ENCODE measurements at places on chromosomes 3 and 15. TPM values are rescaled to one million over a fixed set of nuclear protein-coding genes. Genes with fewer than 3 reads are reported as not detected.
A peak's percentile ranks its signal among the peaks of the same experiment; 100 is the strongest.

- DNase-seq, result peak; percentile 95
These were observed 12.0 kb downstream of the FSTL1 start for GRCh38 chr3:120438665-120439370.

The CLASP2 gene
- 47.6 TPM for total RNA-seq

The SAMD7 gene
- not detected for total RNA-seq

The LZTFL1 gene
- total RNA-seq, result 5.8 TPM

- no peak for DNase-seq
These were observed 62.8 kb upstream of the PROK2 start for GRCh38 chr3:71847794-71848193.

DNA sequence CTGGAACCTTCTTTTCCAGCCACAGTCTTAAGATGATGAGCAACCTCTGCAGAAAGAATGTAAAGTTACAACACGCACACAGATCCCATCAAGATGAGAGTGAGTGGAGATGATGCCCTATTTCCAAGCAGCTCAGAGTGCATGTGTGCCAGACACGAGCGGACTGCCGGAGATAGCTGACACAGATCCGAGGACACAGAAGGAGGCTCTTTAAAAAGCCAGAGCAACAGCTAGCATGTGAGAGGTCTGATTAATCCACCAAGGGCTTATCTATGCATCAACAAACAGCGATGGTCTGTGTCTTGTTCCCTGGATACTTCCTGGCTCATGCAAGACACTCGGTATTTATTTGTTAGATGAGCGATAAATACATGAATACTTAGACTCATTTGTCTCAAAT is 128.6 kb upstream of the DLG1 start:
- DNase-seq, result no peak

GRCh38 chr3:38640661-38641452 is 8.6 kb downstream of the SCN5A start:
- DNase-seq, result no peak

The GP5 gene
- total RNA-seq, result under 0.01 TPM

DNA sequence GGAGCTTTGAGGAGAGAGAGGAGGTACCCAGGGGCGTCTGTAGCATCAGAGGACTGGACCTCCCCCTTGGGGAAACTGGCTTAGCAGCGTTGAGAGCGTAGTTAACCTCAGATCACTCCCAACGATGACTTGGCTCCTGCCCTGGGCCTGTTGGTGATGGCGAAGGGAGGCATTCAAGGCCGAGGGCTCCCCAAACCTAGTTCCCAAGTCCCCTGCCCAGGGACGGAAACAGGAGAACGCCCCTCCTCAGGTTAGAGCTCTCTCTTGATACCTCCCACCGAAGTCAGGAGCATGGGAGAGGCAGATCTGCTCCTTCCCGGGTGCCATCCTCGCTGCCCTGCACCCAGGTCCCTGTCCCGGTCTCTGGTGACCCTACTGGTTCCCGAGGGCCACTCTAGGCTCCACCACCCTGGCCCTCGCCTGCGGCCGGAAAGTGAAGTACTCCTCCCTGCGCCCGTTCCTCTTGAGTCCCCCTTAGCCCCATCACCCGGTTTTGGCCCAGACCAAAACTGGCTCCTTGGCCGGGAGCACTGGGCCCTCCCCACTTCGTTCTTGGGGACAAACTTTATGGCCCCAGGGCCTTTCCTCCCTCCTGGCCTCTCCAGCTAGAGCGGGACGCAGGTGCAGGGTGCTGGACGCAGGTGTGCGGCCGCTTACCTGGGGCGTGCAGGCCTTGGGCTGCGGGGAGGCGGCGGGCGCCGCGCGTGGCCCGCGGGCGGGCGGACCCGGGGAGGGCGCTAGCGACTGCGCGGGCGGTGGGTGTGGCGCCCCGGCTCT is 2.6 kb upstream of the SKOR1 start:
- DNase-seq, result no peak

DNA sequence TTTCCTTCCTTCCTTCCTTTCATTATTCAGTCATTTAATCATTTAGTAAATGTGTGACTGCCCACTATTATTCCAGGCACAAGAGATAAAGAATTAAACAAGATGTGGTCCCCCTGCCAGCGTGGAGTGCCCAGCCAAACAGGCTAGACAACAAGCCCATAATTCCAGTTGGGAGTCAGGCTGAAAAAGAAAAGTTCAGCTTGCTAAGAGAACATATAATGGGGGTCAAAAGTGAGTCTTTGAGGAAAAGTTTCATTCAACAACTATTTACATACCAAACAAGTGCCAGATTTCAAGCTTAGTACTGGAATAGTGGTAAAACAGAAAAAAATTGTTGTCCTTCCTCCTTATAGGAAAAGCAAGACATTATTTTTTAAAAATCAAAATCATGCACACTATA is 523.7 kb downstream of the TAFA4 start:
- no peak for DNase-seq

GRCh38 chr3:41088882-41089281 is 110.4 kb upstream of the CTNNB1 start:
- DNase-seq, result no peak

DNA sequence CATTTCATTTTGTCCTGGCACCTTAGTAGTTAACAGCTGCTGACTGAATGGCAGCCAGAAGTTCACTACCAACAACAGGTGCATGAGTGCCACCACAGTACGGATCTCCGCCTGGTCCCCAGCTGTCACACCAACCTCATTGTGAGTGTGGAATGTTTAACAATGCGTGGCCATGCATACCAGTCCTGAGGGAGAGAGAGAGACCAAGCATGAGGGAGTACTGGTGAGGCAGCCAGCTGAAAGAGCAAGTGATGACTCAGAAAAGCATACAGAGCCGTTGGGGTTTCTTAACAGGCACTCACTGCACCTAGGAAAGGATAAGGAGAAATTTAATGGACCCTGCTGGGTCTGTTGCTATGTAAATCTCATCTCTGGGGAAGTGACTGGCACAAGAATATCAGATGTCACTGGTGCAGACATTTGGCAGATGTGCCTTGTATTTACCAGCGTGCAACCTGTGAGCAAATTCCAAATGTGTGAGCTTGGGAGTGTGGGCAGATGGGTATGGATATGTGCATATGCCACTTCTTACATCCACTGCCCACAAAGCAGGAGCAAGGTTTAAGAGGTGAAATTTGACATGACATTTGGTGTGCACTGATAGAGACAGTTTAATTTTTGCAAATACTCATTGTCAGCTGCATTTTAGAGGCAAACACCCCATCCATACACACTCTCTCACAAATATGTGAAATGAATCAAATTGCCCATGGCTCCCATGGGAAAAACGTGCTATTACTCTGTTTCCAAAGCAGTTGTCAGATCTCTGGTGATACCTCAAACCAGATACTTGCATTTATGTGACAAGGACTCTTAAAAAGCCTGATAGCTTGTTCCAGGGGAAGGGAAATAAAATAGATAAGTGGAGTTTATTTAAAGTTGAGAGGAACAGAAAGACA is 245.2 kb upstream of the ARPP21 start:
- no peak for DNase-seq

The DNAJC13 gene
- 34.9 TPM for total RNA-seq

The GMNC gene
- 0.22 TPM for total RNA-seq

The TTLL13 gene
- under 0.01 TPM for total RNA-seq

DNA sequence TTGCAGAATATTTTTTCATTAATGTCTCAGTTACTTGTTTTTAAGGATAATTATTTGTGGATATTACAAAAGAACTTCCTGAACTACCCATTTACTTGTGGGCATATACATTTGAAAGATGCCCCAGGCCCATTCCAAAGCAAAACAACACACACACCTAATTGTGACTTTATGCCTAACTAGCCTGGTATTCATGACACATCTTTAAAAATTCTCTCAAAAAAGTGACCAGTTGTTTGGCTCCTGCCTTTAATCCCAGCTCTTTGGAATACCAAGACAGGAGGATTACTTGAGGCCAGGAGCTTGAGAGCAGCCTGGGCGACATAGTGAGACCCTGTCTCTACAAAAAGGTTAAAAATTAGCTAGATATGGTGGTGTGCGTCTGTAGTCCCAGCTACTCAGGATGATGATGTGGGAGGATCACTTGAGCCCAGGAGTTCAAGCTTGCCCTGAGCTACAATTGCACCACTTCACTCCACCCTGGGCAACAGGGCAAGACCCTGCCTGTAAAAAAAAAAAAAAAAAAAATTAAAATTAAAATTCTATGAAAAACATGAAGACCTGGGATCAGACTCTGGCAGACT is 51.7 kb upstream of the SLC4A7 start:
- DNase-seq, result no peak

The MFGE8 gene
- total RNA-seq, result 40.1 TPM

GRCh38 chr15:76426941-76427340 is 90.4 kb downstream of the ISL2 start:
- no peak for DNase-seq

The ATP13A5 gene
- not detected for total RNA-seq

The GOLGA8K gene
- not detected for total RNA-seq

The ARID3B gene
- 1.3 TPM for total RNA-seq

DNA sequence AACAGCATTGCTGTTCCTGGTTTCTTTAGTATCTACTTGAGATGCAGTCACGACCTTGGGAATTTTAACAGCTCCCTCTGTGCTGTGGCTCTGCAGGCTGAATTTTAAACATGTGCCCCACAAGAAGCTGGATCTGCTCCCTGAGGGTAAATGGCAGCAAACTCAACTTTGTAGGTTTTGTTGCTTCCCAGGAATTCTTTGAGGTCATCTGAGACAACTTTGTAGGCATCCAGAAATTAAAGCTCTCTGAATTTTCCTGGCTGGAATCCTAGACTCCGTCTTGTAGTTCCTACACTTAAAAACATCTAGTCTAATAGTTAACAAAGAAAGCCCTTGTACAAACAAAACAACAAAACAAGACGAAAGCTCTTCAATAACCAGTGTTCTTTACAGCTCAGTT is 366.3 kb downstream of the FEZF2 start:
- no peak for DNase-seq

The TMC3 gene
- not detected for total RNA-seq

The CHRFAM7A gene
- 0.60 TPM for total RNA-seq

GRCh38 chr3:44902628-44903027 is 28.2 kb downstream of the TGM4 start:
- no peak for DNase-seq

The MINAR1 gene
- total RNA-seq, result 0.44 TPM

- DNase-seq, result peak; percentile 12
These were observed 143.0 kb downstream of the LPP start for GRCh38 chr3:188296761-188297612.

DNA sequence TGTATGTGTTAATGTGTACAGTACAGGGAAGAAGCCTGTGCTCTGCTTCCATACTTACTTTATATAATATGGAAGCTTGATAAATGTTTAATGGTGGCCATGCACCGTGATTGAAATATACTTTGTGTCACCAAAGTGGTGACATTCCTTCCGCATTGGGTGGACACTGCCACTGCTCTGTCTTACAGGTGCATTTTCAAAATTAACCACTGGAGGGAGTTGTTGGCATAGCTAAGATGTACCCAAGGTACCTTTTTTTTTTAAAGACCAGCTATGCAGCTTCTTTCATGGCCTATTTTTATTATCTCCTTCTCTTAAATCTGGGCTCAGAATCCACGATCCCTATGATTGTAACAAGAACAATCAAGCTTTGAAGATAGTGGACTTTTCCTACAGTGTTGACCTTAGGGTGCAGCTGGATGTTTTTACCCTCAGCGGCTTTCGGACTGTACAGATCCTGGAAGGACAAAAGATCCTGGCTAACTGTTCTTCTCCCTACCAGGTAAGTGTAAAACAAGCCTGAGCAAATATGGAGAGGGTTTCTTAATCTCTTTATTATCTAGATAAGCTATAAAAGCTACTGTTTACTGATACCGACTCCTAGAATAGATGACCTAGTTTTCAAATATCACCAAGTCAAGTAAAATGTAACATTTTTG is 21.6 kb upstream of the PAK6 start:
- peak; percentile 71 for DNase-seq

The DNASE1L3 gene
- 5.0 TPM for total RNA-seq

DNA sequence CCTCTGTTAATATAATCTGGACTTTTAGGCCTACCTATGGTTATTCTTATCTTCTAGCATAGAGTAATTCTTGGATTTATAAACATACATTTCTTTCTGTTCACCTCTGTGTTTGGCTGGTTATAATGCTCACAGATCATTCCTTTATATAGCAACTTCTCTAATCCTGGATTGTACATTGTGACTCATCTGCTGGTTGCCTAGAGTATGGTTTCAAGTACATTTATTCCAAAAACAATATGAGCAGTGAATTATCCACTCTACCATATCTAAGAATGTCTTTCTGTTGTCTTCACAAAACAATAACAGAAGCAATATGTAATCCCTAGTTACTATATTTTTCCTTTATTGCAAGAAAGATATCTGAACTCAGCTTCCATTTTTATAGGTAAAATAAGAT is 35.3 kb downstream of the FSIP1 start:
- peak; percentile 72 for DNase-seq

The CPNE4 gene
- total RNA-seq, result not detected

- peak; percentile 46 for DNase-seq
These were observed 731 bp downstream of the ZNF710 start for GRCh38 chr15:90001683-90002427.

DNA sequence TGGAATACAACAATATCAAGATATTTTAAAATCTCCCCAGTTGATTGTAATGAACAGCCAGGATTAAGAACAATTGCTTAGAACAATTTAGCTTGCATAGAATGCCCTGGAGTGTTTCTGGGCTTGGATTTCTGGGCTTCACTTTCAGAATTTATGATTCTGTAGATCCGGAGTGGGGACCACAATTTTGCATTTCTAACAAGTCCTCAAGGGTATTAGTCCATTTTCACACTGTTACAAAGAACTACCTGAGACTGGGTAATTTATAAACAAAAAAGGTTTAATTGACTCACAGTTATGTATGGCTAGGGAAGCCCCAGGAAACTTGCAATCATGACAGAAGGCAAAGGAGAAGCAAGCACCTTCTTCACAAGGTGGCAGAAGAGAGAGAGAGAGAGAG is 54.3 kb upstream of the MYRIP start:
- no peak for DNase-seq

The LCMT2 gene
- 2.8 TPM for total RNA-seq

DNA sequence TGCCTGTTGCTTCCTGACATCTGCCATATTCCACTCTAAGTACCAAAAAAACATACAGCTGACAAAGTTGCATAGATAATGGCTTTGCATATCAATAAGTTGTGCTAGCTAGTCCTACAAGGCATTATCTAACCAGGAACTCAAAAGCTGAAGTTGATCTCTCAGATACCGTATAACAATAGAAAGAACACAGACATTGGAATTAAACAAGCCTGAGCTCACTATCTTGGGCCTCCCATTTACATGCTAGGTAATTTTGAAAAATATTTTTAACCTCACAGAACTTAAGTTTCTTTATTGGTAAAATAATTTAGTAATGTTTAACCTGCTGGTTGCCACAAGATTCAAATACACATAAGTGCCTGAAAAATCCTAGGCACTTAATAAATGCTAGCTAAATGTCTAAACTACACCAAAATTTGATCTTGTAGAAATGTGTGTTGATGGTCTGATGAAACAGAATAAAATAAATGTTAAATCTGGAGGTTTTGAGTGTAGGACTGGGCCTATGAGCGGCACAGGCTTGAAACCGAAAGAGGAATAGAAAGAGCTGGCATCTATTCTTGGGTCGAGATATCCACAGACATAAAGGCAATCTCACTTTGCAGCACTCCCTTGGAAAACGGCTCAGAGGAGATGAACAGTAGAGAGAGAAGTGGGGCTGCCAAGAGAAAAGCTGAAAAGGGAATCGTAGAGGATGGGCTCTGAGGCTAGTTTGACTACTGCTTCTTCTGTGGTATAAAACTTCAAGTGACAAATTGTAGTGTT is 29.9 kb upstream of the TTC14 start:
- no peak for DNase-seq

GRCh38 chr3:56874269-56874668 is 72.5 kb upstream of the ARHGEF3 start:
- no peak for DNase-seq

Measured in lung microvascular endothelial cell (primary cell).